IMR-90 (cell line): ENCODE measurements at places on chromosomes 1 and 21. TPM values are rescaled to one million over a fixed set of nuclear protein-coding genes. Genes with fewer than 3 reads are reported as not detected.
A peak's percentile ranks its signal among the peaks of the same experiment; 100 is the strongest.

DNA sequence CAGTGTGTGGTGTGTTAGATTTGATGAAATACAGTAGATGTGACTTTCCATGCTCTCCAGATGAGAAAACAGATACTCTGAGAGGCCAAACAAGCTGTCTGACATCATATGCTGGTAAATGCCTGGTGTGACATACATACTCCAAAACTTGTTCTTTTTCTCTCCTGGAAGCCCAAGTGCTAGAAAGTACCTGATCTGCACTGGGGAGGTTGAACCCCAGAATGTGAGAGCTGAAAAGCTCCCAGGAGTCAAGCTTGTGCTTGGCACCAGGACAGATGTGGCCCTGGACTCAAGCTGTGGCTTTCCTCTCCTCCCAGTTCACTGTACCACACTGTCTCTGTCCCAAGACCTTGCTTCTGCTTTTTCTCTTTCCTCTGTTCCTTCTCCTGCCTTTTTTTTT is 389.0 kb upstream of the USP24 start:
- no peak overlapping the region for H3K4me3 ChIP-seq
- no peak for DNase-seq
- no peaks in the 10 kb centered on the region for H3K27me3 ChIP-seq

- no peaks in the 10 kb centered on the region for H3K36me3 ChIP-seq
- no peak overlapping the region for H3K4me3 ChIP-seq
- no peak overlapping the region for H3K27ac ChIP-seq
- DNase-seq = no peak
These were observed 230.0 kb upstream of the B3GALT2 start for GRCh38 chr1:193416226-193417024.

DNA sequence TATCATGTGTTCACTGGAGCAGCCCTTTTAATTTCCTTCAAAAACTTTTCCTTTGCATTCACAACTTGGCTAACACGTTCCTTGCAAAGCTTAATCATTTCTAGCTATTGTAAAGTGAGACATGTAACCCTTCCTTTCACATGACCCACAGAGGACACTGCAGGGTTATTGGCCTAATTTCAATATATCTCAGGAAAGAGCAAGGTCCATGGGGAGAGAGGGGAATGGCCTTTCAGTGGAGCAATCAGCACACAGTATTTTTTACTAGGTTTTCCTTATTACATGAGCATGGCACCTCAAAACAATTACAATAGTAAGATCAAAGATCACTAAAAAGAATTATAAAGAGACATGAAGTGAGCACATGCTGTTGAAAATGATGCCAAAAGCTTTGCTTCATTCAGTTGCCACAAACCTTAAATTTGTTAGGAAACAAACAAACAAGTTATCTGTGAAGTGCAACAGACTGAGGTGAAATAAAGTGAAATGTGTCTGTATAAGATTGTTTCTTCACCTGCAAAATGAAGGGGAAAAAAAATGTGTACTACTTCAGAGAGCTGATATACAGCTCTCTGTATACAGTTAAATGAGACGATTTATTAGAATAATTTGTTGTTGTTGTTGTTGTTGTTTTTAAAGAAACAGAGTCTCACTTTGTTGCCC is 61.5 kb downstream of the EIF4G3 start:
- H3K27ac ChIP-seq = no peak overlapping the region
- H3K4me1 ChIP-seq = no peaks in the 10 kb centered on the region
- no peak for DNase-seq
- no peak overlapping the region for H3K4me3 ChIP-seq

GRCh38 chr1:204464187-204464631 is 30.4 kb downstream of the PIK3C2B start:
- no peak for DNase-seq
- peaks cover 19% of the 10 kb centered on the region for H3K36me3 ChIP-seq
- no peaks in the 10 kb centered on the region for H3K27me3 ChIP-seq
- no peak overlapping the region for H3K4me3 ChIP-seq
- H3K27ac ChIP-seq = no peak overlapping the region

DNA sequence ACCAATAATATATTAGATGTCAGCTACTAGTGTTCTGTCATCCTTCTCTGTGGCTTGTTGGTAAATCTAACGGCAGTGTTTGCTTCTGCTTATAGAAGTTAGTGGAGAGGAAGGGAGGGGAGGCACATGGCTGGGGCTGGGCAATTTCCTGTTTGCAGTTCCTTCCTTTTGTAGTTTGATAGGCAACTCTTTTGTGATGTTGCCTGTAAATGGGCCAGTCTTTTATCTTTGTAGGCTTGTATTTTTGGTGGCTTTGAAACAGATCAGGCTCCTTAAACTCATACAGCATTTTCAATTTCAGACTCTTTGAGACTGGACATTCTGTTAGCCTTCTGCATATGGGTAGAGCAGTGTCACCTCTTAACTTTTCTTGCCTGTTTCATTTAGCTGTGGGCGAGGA is 48.1 kb downstream of the CDC14A start:
- H3K36me3 ChIP-seq = no peaks in the 10 kb centered on the region
- H3K4me1 ChIP-seq = 0 out of 2 replicates have a peak, but pooled peaks cover 1% of the 10 kb centered on the region
- H3K27me3 ChIP-seq = no peaks in the 10 kb centered on the region

GRCh38 chr1:62998845-62999649 is 215.1 kb downstream of the ATG4C start:
- H3K27me3 ChIP-seq = peaks cover 3% of the 10 kb centered on the region
- no peak overlapping the region for H3K27ac ChIP-seq
- no peaks in the 10 kb centered on the region for H3K4me1 ChIP-seq
- no peak overlapping the region for H3K4me3 ChIP-seq
- no peak for DNase-seq

GRCh38 chr21:35508139-35508888 is 459.2 kb upstream of the RUNX1 start:
- H3K27ac ChIP-seq = no peak overlapping the region
- no peak overlapping the region for H3K4me3 ChIP-seq
- H3K36me3 ChIP-seq = no peaks in the 10 kb centered on the region

GRCh38 chr1:175118375-175119367 is 51.0 kb downstream of the TNN start:
- DNase-seq = no peak
- no peaks in the 10 kb centered on the region for H3K4me1 ChIP-seq

DNA sequence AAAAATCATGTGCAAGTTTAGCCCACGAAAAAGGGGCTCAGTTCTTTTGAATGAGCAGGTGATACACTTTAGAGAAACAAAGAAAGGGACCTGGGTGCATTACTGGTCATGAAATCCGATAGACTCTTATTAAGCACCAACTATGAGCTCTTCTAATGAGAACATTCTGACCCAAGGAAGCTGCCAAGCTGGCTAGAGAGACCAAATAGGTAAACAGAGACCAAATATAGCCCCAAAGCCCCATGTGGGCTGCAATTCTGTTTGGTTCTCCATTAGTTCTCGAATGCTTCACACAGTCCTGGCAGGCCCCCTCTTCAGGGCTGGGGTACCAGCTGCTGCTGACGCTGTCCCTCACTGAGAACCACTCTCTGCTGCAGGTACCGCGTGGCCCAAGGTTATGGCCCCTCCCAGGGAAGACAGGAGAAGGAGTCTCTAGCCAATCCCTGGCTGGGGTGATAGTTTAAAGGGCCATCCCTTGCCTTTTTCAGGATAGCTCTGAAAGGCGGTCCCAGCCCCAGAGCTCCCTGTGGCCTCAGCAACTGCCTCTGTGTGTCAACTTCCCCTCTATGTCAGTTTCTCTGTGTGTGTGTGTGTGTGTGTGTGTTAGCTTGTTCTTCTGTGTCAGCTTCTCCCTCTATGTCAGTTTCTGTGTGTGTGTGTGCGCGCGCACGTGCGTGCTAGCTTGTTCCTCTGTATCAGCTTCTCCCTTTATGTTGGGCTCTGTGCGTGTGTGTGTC is 7.1 kb upstream of the UBXN10 start:
- no peak overlapping the region for H3K27ac ChIP-seq
- H3K36me3 ChIP-seq = no peaks in the 10 kb centered on the region
- no peak for DNase-seq

DNA sequence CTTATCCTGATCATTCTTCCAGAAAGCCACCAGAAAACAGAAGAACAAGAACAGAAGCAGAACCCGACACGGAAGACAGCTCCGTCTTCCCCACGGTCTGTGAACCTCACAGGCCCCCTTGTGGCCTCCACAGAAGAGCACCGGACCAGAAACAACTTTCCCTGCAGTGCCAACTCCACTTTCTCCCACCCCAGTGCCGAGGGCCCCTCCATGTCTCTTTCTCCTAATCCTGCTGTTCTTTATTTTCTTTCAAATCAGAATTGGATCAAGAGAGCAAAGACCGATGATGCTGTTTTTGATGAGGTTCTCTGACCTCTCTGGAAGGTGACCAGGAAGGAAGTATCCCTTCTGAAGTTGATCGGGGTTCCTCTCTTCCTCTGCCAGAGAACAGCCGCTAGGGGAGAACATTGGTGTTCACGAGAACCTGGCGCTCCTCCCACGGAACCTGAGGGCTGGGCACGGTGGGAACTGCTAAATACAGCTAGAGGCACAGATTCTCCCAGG is 58.9 kb upstream of the CTTNBP2NL start:
- peak; percentile 31 for DNase-seq
- no peak overlapping the region for H3K27ac ChIP-seq
- H3K27me3 ChIP-seq = peaks cover 32% of the 10 kb centered on the region
- no peaks in the 10 kb centered on the region for H3K36me3 ChIP-seq
- H3K4me3 ChIP-seq = no peak overlapping the region
- H3K4me1 ChIP-seq = no peaks in the 10 kb centered on the region

GRCh38 chr1:82920418-82921248 is 1078.3 kb downstream of the TTLL7 start:
- no peak overlapping the region for H3K4me3 ChIP-seq
- no peak overlapping the region for H3K27ac ChIP-seq
- H3K27me3 ChIP-seq = no peaks in the 10 kb centered on the region
- H3K4me1 ChIP-seq = no peaks in the 10 kb centered on the region
- DNase-seq = no peak
- H3K36me3 ChIP-seq = no peaks in the 10 kb centered on the region

- no peaks in the 10 kb centered on the region for H3K36me3 ChIP-seq
- no peak for DNase-seq
- H3K4me1 ChIP-seq = no peaks in the 10 kb centered on the region
- H3K4me3 ChIP-seq = no peak overlapping the region
These were observed 50.6 kb downstream of the BEND5 start for GRCh38 chr1:48726139-48726538.

GRCh38 chr1:167387251-167387910 is 130.9 kb downstream of the CD247 start:
- H3K4me1 ChIP-seq = no peaks in the 10 kb centered on the region
- H3K36me3 ChIP-seq = peaks cover 3% of the 10 kb centered on the region
- no peaks in the 10 kb centered on the region for H3K27me3 ChIP-seq
- H3K27ac ChIP-seq = no peak overlapping the region

- H3K36me3 ChIP-seq = no peaks in the 10 kb centered on the region
- H3K27ac ChIP-seq = no peak overlapping the region
- peaks cover 47% of the 10 kb centered on the region for H3K27me3 ChIP-seq
- H3K4me1 ChIP-seq = peaks cover 6% of the 10 kb centered on the region; the same call in 1 of the 2 replicates
- no peak for DNase-seq
These were observed 24.9 kb downstream of the KCNN3 start for GRCh38 chr1:154845174-154845573.

DNA sequence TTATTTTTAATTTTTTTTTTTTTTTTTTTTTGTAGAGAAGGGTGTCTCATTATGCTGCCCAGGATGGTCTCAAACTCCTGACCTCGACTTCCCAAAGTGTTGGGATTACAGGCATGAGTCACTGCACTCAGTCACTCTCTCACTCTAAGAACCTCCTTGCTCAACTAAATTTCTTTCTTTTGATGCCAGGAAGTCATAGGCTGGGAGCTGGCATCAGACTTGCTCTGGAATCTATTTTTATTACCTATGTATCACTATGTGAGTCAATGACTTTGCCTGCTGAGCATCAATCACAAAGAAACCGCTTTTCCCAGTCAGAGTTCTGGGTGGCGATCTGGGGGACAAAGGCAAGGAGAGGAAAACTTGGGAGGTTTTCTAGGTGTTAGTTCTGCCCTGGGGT is 35.5 kb upstream of the PARP1 start:
- no peaks in the 10 kb centered on the region for H3K4me1 ChIP-seq
- H3K4me3 ChIP-seq = no peak overlapping the region
- no peak overlapping the region for H3K27ac ChIP-seq
- H3K36me3 ChIP-seq = no peaks in the 10 kb centered on the region

- no peaks in the 10 kb centered on the region for H3K36me3 ChIP-seq
- H3K27ac ChIP-seq = no peak overlapping the region
- H3K27me3 ChIP-seq = no peaks in the 10 kb centered on the region
- no peak for DNase-seq
- no peak overlapping the region for H3K4me3 ChIP-seq
- peaks cover 5% of the 10 kb centered on the region; the same call in 1 of the 2 replicates for H3K4me1 ChIP-seq
These were observed 245.6 kb downstream of the SIPA1L2 start for GRCh38 chr1:232384171-232384883.

DNA sequence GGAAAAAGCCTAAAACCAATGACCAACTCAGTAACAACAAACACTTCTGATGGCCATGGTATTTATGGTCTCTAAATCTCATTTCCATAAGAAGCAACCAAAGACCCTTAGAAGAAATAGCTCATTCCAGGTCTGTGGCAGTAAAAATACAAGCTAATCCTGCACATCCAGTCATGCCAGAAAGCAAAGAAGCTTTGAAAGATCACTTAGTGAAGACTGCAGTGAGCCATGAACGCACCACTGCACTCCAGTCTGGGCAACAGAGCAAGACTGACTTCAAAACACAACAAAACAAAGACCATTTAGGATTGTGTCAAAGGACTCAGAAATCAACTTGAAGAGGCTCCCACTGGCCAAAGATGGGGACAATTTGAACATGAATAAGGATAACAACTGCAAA is 18.4 kb upstream of the ELK4 start:
- H3K27me3 ChIP-seq = no peaks in the 10 kb centered on the region
- peaks cover 7% of the 10 kb centered on the region; the same call in 1 of the 2 replicates for H3K4me1 ChIP-seq
- DNase-seq = no peak
- H3K27ac ChIP-seq = no peak overlapping the region
- no peak overlapping the region for H3K4me3 ChIP-seq

- peak overlapping the region; percentile 91 for H3K27ac ChIP-seq
- peak; percentile 64 for DNase-seq
- H3K4me1 ChIP-seq = peaks cover 45% of the 10 kb centered on the region
- H3K4me3 ChIP-seq = no peak overlapping the region
- no peaks in the 10 kb centered on the region for H3K27me3 ChIP-seq
These were observed 25.8 kb upstream of the EVA1B start for GRCh38 chr1:36349241-36349671.

RO60 gene
- polyA plus RNA-seq = 9.6 and 10.9 TPM in 2 replicates

KRTAP20-1 gene
- polyA plus RNA-seq = not detected in 2 replicates

PERM1 gene
- polyA plus RNA-seq = not detected in 2 replicates

RNU1-2 gene
- polyA plus RNA-seq = not detected in 2 replicates

KCNJ9 gene
- polyA plus RNA-seq = not detected in 2 replicates

DNAH14 gene
- 2.8 and 3.6 TPM in 2 replicates for polyA plus RNA-seq
